ENCODE measurements at places on chromosomes 12 and 14. TPM values are rescaled to one million over a fixed set of nuclear protein-coding genes. Genes with fewer than 3 reads are reported as not detected.

The ARHGAP9 gene
- total RNA-seq = not detected

The KRT8 gene
- 309 TPM for total RNA-seq

The TEX22 gene
- 0.38 TPM for total RNA-seq

The DAD1 gene
- total RNA-seq = 236 TPM

The TCL1B gene
- total RNA-seq = not detected

The ZCCHC8 gene
- total RNA-seq = 15.6 TPM

The ERP27 gene
- total RNA-seq = not detected

The KRT5 gene
- total RNA-seq = 10,597 TPM

The GZMB gene
- not detected for total RNA-seq

The ETFBKMT gene
- total RNA-seq = 1.0 TPM

The MIP gene
- not detected for total RNA-seq

The PRIMA1 gene
- not detected for total RNA-seq

The RASSF9 gene
- 2.7 TPM for total RNA-seq

The RTN1 gene
- not detected for total RNA-seq

The CLEC4C gene
- not detected for total RNA-seq

The KCNK13 gene
- not detected for total RNA-seq

The RTL1 gene
- not detected for total RNA-seq

The DAO gene
- not detected for total RNA-seq

The EXOC5 gene
- total RNA-seq = 28.0 TPM

The IL26 gene
- total RNA-seq = not detected
